Ascending aorta (tissue), 2 donors: ENCODE measurements at places on chromosomes 11 and 22.
A peak's percentile ranks its signal among the peaks of the same experiment; 100 is the strongest.

DNA sequence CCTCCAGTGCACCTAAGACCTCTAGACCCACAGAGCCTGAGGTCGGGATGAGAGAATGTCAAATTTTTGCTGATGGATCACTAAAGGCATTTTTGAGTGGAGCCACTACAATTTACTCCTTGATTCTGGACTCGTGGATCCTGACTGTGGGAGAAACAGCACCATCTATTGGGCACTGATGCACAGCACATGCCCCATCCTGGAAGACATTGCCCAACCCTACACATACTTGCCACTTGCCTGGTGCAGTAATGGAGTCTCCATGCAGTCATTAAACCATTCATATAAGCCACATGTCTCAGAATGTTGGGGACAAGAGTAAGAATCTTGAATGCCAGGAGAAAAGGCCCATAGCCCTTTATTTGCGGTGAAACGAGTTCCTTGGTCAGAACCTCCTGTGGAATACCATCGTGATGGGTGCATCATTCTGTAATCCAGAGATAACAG lies 103.9 kb downstream of the GGTLC2 start:
- no peak for DNase-seq

- peak; percentile 62 for DNase-seq
Measured at GRCh38 chr22:39592081-39593065, 21.8 kb downstream of the CACNA1I start.

GRCh38 chr11:31824879-31825837 lies 14.0 kb upstream of the PAX6 start:
- DNase-seq = no peak

DNA sequence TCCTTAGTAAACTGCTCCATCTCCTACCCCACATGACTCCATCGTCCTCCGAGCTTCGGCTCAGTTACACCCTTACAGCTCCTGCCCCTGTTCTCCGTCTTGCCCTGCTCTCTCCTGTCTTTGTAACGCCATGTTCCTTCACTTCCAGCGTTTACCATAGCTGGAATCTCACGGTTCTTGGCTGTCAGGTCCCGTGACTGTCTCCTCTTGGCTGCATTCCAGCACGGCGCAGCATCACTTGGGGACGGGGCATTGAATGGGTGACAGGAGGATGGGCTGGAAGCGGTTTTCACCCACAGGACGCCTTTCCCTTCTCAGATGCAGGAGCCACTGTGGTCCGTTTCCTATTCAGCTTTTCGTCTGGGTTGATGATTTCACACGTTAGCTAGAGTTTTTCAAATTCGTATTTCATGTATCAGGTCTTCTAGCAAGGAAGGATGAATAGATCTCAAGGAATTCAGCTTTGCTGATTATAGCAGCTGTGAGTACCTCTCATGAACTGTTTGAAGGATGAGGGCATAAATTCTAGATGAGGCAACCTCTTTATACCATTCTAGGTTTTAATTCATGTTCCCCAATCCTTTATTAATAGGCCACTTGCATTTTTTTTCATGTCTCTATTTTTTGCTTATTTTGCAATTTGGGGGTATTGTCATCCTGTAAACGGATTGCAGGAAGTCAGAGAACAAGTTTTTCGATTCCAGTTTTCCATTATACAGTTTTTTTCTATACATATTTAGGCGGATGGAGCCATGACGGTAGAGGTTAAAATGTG lies 29.1 kb downstream of the ZBED4 start:
- DNase-seq = no peak

- DNase-seq = peak; percentile 1
Measured at GRCh38 chr22:46031557-46031956, 54.6 kb upstream of the WNT7B start.

- DNase-seq = no peak
Measured at GRCh38 chr11:132312161-132312560, 941.7 kb downstream of the NTM start.

DNA sequence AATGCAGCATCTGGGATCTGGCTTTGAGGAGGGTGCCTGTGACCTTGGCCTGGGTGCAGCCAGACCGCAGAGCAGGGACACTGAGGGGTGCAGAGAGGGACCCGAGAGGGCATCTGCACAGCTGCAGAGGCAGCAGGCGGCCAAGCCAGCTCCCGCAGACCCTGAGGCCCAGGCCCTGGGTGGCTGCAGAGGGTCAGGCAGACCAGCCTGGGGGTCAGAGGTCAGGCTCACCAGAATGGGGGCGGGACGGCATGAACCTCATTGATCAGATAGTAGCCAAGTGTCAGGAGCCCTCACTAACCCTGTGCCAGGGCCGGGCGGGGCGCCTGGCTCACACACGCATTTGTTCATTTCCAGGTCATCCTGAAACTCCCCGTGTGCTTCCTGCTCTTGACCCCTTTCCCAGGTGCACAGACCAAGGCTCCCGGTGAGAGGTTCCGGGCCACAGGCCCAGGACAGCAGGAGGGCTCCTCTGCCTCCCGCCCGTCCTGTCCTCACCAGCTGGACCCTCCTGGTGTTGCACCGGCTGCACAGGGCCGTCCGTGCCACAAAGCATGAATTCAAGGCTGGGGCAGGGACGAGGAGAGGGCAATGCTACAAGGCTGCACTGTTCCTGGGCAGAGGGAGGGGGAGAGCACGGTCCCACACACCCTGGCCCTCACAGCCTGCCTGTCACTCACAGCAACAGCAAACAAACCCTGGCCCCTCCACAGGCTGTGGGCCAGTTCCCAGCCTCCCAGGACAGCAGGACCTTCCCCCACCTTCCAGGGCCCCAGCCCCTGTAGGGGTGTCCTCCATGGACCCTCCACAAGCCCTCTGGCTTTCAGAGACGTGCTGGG lies 3.3 kb downstream of the RTN4R start:
- DNase-seq = no peak

DNA sequence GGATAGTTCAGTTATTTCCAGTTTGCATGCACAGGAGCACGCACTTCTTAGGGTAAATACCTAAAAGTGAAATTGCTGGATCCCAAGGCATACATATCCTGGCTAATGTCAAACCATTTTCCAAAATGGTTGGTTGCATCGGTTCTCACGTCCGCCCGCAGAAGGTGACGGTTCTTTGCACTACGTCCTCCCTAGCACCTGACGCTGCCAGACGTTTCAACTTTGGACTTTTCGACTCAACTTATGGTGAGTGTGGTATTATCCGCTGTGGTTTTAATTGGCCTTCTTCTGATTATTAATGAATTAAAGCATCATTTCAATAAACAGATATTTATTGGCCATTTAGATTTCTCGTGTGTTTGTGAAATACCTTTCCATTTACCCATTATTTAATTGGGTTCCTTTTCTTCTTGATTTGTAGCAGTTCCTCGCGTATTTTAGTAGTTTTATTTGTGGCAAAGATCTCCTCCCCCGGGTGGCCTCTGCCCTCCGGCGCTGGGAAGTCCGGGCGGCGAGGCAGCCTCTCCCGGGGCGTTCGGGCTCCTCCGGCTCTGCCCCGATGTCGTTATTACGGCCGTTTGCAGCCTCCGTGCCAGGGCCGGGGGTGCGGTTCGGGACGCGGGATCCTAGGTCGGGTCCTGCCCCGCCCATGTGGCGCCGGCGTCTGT lies at the start of gene JHY:
Gene JHY (plus strand): TSS at position 571 of the 668 bp plus-strand sequence. CDS start 3,091 bp downstream, outside the sequence.
- peak; percentile 80 for DNase-seq

DNA sequence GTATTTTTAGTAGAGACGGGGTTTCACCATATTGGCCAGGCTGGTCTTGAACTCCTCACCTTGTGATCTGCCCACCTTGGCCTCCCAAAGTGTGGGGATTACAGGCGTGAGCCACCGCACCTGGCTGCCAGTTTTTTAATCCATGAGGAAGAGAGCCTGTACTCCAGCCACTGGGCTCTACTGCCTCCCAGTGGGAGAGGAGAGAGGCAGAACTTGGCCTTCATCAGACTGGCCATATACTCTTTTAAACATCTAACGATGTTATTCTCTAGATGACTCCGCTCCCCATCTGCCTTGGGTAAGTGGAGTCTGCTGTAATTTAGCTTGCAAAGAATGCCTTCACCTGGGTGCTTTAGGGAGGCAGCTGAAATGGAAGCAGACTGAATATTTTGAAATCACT lies 34.6 kb downstream of the SLC6A5 start:
- no peak for DNase-seq

DNA sequence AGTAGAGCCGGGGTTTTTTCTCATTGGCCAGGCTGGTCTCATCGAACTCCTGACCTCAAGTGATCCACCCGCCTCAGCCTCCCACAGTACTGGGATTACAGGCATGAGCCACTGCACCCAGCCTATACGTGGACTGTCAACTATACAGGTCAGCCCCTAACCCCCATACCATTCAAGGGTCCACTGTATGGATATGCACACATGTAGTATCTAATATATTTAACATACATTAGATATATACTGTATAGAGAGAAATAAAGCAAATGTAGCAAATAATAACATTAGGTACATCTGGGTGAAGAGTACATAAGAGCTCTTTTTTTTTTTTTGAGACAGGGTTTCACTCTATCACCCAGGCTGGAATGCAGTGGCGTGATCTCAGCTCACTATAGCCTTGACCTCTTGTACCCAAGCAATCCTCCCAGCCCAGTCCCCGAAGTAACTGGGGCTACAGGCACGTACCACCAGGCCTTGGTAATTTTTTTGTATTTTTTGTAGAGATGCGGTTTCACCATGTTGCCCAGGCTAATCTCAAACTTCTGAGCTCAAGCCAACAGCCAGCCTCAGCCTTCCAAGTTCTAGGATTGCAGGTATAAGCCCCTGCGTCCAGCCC lies 1.5 kb upstream of the ATP5MGL start:
- no peak for DNase-seq

DNA sequence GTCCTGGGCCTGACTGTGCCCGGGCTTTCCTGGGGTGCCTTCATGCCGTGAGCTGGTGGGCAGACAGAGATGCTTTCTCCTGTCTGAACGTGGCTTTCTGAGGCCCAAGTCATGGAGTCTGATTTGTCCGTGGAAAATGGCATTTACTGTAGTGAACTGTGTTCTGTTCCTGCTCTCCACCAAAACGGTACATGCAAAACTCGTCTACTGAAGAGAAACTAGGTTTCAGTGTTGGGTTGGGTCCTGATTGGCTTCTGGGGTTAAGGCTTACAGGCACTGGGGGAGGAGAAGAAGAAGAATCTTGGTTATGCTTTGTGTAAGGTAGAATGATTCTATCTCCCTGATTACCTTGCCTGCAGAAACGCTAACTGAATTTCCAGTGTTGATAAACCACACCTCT lies 541.7 kb downstream of the NTM start:
- no peak for DNase-seq

- no peak for DNase-seq
Measured at GRCh38 chr11:117663821-117664220, 133.2 kb downstream of the DSCAML1 start.

GRCh38 chr11:86621854-86622253 lies 50.6 kb downstream of the ME3 start:
- no peak for DNase-seq

DNA sequence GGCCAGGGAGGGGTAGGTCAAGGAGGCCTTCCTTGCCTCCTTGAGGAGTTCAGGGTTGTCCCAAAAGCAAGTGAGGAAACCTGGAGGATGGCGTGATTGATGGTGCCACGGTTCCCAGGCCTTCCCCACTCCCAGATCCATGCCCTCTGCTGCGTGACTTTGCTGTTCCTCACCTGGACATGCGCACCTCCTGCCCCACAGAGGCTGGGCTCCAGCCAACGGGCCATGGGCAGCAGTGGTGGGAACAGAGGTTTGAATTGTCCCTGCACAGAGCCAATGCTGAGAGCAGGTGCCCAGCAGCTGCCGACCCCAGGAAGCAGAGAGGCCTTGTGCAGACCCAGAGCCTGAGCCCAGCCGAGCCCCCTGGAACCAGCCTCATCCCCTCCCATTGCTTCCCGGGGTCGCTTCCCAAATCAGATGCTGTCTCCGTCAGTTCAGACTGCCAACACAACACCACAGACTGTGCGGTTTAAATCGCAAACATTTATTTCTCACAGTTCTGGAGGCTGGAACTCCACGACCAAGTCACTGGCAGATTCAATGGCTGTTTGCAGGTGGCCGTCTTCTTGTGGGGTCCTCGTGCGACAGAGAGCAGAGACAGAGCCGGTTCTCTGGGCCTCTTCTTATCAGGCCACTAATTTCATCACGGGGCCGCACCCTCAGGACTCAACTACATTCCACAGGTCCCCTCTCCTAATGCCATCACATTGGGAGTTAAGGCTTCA lies 6.2 kb upstream of the LINC01488 start:
- no peak for DNase-seq

- no peak for DNase-seq
Measured at GRCh38 chr11:73249304-73249703, 22.8 kb upstream of the P2RY6 start.

DNA sequence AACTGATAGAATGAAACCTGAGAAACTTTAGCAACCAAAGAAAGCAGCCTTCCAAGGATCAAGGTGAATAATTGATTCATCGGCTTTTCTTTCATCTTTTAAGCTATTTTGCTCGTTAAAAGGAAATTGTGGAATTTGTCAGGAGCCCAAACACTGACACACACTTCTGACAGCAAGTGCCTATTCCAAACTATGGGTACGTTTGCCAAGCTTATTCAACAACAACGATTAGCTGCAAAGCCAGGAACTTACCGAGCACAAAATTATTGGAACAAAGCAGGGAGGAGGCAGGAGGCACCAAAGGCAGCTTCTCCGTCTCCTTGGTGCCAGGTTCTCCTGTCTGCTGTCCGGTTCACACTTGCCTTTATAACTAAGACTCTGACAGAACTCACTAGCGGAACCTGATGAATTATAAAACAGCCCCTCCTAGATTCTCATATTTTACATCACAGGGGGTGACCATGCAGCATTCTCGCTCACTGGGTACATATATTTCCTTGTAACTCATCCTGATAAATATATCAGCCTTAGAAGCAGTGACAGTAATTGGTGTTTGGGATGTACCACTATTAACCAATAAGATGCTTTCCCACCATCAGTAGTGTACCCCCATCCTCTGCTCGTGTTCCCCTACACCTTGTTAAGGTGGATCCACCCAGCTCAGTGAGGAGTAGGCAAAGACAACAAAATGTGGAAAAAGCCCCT lies 395.9 kb upstream of the CCDC90B start:
- DNase-seq = no peak

DNA sequence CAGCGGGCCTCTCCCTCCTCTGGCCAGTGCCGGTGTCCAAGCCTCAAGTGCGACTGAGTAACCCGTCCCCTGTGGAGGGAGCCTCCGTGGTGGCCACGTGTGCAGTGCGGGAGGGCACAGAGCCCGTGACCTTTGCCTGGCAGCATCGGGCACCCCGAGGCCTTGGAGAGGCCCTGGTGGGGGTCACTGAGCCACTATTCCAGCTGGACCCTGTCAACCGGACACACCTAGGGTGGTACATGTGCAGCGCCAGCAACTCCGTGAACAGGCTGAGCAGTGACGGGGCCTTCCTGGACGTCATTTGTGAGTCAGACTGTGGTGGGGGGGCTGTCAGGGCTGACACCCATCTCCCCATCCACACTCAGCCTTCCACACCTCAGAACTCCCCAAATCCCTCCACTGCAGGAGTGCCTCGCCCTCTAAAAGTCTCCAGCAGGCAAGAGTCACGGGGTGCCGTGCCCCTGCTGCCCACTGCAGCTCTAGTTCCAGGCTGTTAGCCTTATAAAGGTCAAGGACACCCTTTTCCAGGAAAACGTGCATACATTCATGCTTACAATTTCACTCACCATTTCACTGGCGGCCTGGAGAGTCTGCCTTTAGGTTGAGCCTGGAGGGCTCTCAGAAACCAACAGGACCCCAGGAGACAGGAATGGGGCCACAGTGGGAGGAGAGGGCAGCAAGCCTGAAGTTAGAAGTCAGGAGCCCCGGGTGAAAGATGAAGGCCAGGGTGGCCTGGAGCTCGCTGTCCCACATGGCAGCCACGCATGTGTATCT lies 2.6 kb downstream of the VSIG10L2 start:
- no peak for DNase-seq
